D721Med (cell line): ENCODE measurements at places on chromosomes 5 and 9.

- no peak for DNase-seq
These were observed 33.0 kb upstream of the PWWP2A start for GRCh38 chr5:160152287-160152686.

DNA sequence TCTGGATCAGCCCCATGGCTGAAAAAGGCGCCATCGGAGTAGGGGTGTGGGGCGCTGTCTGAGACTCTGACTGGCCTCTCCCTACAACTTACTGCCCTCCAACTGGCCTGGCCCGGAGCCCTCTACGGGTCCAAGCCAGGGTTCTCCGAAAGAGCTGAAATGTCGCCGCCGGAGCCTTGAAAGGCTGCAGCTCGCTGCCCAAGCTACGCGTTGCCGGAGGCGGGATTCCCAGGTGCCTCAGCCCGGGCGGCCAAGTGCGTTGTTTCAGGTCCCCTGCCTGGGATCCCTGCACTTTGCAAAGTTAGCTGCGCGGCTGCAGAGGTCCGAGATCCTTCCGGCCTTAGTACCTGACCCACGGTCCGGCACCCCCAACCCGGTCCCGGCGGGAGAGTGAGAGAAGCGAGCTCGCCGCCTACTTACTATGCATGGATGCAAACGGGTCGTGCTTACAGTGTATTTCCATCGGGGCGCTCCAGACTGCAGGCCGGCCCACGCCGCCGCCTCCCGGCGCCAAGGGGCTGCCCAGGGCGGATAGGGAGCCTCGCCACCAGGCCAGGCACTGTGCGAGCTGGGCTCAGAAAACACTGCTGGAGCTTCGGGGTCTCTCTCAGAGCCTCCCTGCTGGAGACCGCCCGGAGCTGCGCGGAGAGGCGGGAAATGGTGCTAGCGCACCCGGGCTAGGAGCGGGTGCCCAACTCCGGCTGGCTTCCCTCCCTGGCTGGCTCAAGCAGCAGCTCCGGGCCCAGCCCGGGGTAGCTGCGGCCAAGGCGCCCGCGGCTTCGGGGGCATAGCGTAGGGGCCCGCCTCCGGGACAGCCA is 7.7 kb downstream of the PAX5 start:
- no peak for DNase-seq

GRCh38 chr5:7667216-7667767 is 183.6 kb downstream of the CFAP90 start:
- no peak for DNase-seq

- DNase-seq = no peak
These were observed 292.5 kb downstream of the MARCHF11 start for GRCh38 chr5:15887093-15887492.

GRCh38 chr5:126461838-126462237 is 38.6 kb downstream of the GRAMD2B start:
- DNase-seq = no peak

GRCh38 chr9:27184556-27185351 is 75.7 kb downstream of the TEK start:
- DNase-seq = no peak

DNA sequence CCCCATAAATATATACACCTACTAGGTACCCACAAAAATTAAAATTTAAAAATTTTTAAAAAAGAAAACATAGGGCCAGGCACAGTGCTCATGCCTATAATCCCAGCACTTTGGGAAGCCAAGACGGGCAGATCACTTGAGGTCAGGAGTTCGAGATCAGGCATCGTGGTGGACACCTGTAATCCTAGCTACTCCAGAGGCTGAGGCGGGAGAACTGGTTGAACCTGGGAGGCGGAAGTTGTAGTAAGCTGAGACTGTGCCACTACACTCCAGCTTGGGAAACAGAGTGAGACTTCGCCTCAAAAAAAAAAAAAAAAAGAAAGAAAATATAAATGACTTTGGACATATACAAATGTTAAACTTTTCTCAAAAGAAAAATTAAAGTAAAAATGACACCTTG is 33.3 kb upstream of the RNF38 start:
- DNase-seq = no peak

GRCh38 chr9:68919661-68920060 is 94.3 kb downstream of the PRKACG start:
- no peak for DNase-seq

DNA sequence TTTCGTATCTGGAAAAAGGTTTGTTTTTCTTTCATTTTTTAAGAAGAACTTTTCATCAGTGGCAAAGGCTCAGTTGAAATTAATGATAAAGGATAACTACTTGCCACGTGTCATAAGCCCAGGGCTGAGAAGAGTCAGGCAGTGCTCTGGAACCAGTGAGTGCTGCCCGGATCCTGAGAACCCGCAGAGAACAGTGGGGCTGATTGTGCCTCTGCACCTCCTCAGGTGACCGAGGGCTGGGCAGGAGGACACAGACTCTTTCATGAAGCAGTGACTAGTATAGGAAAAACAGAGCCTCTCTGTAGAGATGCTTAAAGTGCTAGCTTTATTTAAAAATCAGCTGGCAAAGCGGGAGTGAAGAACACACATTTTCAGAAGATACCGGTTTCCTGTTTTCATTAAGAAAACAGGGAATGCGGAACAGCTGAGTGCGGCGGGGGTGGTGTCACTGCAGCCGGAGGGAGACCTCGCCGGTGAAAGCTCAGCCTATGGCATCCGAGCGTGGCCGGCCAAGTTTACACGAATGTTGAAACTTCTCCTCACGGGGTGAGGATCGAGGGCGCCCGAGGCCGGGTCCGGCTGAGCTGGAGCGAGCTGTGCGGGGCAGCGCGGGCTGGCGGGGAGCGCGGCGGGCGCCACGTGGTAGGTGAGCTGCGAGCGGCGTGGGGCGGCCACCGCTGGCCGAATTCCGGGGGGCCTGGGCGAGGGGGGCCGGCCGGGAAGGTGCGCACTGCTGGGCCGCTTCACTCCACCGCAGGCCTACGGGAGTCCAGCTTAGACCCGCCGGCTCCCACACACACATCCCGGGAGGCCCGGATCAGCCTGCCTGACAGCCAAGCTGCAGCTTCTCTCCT is 134.7 kb upstream of the DMRT1 start:
- DNase-seq = no peak
